ENCODE measurements at places on chromosomes 13 and 19. TPM values are rescaled to one million over a fixed set of nuclear protein-coding genes. Genes with fewer than 3 reads are reported as not detected.

Gene C19orf81
- not detected for total RNA-seq

Gene ZNF85
- 4.1 TPM for total RNA-seq

Gene LRRC4B
- not detected for total RNA-seq

Gene ZNF837
- 0.84 TPM for total RNA-seq

Gene GNG8
- not detected for total RNA-seq

Gene CXCL17
- total RNA-seq, result not detected

Gene ZNF296
- total RNA-seq, result 1.2 TPM

Gene TEAD2
- 0.10 TPM for total RNA-seq

Gene SBSN
- not detected for total RNA-seq

Gene ZNF850
- total RNA-seq, result 1.4 TPM

Gene KLK2
- total RNA-seq, result 0.31 TPM

Gene CCDC61
- 0.94 TPM for total RNA-seq

Gene DAND5
- not detected for total RNA-seq

Gene MCEMP1
- 1.8 TPM for total RNA-seq

Gene IGFL2
- total RNA-seq, result not detected

Gene SELENOV
- total RNA-seq, result not detected

Gene SLC10A2
- not detected for total RNA-seq

Gene IZUMO2
- not detected for total RNA-seq

All from mononuclear cell (primary cell).